ENCODE measurements at places on chromosomes 6 and 20. TPM values are rescaled to one million over a fixed set of nuclear protein-coding genes. Genes with fewer than 3 reads are reported as not detected.

DNA sequence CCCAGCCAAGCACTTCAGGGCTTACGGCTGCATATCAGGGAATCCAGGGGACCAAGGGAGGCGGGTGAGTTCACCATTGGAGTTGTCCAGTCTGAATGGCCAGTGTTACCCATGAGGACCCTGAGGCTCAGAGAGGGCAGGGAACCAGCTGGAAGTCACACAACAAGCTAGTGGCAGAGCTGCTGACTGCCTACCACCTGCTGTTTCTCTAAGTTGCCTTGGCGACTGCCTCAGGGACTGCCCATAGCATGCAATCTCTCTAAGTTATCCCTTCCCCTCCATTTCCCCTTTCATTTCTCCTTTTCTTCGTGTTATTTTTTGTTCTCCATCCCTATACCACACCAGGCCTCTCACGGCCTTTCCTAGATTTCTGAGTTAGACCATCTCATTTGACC lies 71.8 kb upstream of the SIRPA start:
- no peak for DNase-seq

- DNase-seq: no peak
These were observed 9.2 kb upstream of the SIRPD start for GRCh38 chr20:1566701-1567100.

GRCh38 chr6:24910331-24910960 lies 25.3 kb downstream of the RIPOR2 start:
- DNase-seq: no peak

DNA sequence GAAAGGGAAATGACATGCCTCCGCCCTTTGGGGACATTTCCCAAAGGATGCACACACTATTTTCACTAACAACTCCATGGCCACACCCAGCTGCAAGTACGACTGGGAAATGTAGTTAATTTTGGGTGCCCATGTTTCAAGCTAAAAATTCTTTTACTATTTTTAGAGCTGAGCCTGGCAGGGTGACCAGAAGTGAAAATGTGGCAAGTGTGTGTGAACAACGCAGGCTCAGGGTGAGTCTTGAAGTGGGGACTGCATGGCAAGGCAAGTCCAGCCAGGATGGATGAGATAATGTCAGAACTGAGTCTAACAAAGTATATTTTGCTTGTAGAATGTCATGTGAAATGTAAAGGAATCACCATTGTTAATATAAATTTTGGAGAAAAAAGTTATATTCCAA lies 17.0 kb upstream of the CD109 start:
- DNase-seq: no peak

GRCh38 chr20:21018576-21018975 lies 87.6 kb downstream of the LINC00237 start:
- no peak for DNase-seq

DNA sequence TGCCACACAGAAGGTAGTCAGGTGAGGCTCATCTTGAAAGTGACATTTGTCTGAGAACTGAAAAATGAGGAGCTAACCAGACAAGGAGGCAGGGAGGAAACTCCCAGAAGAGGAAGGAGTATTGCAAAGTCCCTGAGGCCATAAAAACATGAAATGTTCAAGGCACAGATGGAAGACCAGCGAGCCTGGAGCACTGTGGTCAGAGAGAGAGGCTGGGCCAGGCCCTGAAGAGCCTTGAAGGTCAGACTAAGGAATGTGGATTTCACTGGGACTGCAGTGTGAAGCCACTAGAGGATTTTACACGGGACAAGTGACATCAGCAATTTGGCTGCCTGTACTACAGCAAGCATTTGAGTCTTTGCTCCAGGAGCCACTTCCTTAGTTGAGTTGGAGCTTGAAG lies 21.1 kb upstream of the TMEM181 start:
- DNase-seq: no peak

GRCh38 chr6:155883334-155883731 lies 427.7 kb upstream of the NOX3 start:
- DNase-seq: no peak

Gene MCCD1
- 11.9 TPM for polyA plus RNA-seq

Gene KIF25
- polyA plus RNA-seq: 0.76 TPM

- no peak for DNase-seq
These were observed 42.0 kb upstream of the OGFRL1 start for GRCh38 chr6:71246596-71246995.

GRCh38 chr20:24693466-24694156 lies 224.2 kb downstream of the SYNDIG1 start:
- no peak for DNase-seq

Gene FRK
- 5.8 TPM for polyA plus RNA-seq

GRCh38 chr6:4212588-4212987 lies 77.2 kb upstream of the ECI2 start:
- DNase-seq: no peak

GRCh38 chr6:56819604-56820003 lies 135.3 kb upstream of the BEND6 start:
- no peak for DNase-seq

DNA sequence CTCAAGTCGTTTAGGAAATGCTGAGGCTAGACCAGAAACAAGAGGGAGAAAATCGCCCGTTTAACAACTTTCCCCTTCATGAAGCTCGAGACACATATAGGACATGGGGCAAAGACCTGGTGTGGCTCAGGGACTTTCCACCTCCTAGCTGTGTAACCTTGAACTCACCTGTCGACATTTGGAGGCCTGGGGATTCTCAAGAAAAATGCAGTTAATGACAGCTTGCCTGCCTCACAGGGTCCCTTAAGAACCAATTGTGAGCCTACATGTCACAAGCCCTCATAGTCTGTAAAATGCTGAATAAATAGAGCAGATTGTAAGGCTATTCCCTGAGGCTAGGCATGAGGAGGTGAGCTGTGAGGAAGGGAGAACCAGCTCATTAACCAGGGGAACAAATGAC lies 35.1 kb downstream of the MGME1 start:
- DNase-seq: no peak

Gene BMP7
- polyA plus RNA-seq: 62.4 TPM

GRCh38 chr6:115668211-115668610 lies 392.5 kb downstream of the FRK start:
- no peak for DNase-seq

GRCh38 chr6:6694825-6695624 lies 106.5 kb downstream of the LY86 start:
- no peak for DNase-seq

DNA sequence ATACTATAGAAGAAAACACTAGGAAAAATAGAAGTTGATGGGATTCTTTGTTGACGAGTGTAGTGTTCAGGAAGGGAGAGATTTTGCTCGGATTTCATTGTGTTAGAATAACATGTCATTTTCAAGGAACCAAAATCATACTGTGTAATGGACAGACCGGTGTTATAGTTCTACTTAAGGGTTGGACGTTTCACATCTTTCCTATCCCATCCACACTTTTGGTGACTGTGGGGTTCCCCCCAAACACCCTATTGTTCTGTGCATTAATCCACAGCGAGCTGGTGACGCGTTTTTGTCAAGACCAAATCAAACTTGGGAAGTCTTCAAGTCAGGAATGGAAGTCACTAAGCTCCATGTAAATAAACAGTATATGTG lies 43.3 kb downstream of the TRIM27 start:
- DNase-seq: no peak

Gene FBXL4
- 30.2 TPM for polyA plus RNA-seq

DNA sequence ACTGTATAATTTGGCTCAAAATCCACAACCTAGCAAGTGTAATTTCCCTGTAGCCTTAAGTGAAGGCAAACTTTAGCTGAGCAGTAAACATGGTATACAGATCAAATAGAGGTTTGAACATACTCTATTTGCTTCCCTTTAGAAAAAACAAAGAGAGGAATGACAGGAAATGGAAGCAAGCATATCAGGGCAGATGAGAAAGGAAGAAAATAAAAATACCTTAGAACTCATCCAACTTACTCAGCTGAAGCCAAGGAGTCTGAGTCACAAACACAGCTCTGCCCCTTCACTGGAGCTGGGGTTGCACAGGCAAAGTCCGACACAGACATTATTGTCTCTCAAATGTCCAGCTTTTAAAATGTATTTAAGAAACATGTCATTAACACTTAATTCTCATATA lies 379.9 kb upstream of the IRAK1BP1 start:
- no peak for DNase-seq

Gene ZNF391
- polyA plus RNA-seq: 13.5 TPM

GRCh38 chr6:18034798-18035202 lies 47.4 kb upstream of the KIF13A start:
- no peak for DNase-seq

Gene TRAM2
- polyA plus RNA-seq: 50.8 TPM

- no peak for DNase-seq
These were observed 66.9 kb downstream of the PHACTR2 start for GRCh38 chr6:143744551-143745165.

GRCh38 chr6:72636786-72637185 lies 14.9 kb downstream of the KCNQ5 start:
- no peak for DNase-seq

- no peak for DNase-seq
These were observed 512.2 kb upstream of the SYNCRIP start for GRCh38 chr6:86154852-86155251.

Gene TMEM74B
- polyA plus RNA-seq: 5.2 TPM

Gene OXT
- 0.60 TPM for polyA plus RNA-seq

- no peak for DNase-seq
These were observed 35.4 kb downstream of the FAM229B start for GRCh38 chr6:112122756-112123155.

- DNase-seq: no peak
These were observed 63.7 kb upstream of the POPDC3 start for GRCh38 chr6:105243487-105243886.

GRCh38 chr20:63497946-63498935 lies 642 bp downstream of the EEF1A2 start:
- DNase-seq: no peak

DNA sequence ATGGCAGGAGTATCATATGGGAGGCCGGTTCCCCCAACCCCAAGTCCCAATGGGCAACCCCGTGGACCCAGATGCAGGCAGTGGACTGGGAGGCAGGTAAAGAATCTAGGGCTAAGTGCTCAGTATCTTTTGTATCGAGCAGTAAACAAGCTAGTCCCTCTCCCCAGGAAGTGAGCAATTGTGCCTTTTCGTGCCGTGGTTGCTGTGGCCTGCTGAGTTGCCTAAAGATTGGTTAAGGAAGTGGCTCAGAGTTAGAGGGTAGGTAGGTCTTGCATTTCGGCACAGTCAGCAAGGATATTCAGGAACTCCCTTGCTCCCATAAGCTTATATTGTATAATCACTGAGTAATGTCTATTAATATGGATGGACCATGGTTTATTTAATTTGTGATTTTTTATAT lies 1.3 kb upstream of the DNAH8 start:
- no peak for DNase-seq

Gene OR2H2
- polyA plus RNA-seq: 0.20 TPM

- no peak for DNase-seq
These were observed 79.4 kb upstream of the FRMD1 start for GRCh38 chr6:168158213-168158979.

GRCh38 chr20:52798124-52798523 lies 174.0 kb upstream of the TSHZ2 start:
- no peak for DNase-seq

Gene HAO1
- not detected for polyA plus RNA-seq

Gene POPDC3
- 0.27 TPM for polyA plus RNA-seq

GRCh38 chr6:149435919-149436586 lies 36.0 kb downstream of the SUMO4 start:
- no peak for DNase-seq

- no peak for DNase-seq
These were observed 33.2 kb upstream of the PAQR8 start for GRCh38 chr6:52328729-52329128.

GRCh38 chr6:63963769-63964315 lies 328.2 kb downstream of the PHF3 start:
- DNase-seq: no peak

Gene FAM217A
- 3.9 TPM for polyA plus RNA-seq

DNA sequence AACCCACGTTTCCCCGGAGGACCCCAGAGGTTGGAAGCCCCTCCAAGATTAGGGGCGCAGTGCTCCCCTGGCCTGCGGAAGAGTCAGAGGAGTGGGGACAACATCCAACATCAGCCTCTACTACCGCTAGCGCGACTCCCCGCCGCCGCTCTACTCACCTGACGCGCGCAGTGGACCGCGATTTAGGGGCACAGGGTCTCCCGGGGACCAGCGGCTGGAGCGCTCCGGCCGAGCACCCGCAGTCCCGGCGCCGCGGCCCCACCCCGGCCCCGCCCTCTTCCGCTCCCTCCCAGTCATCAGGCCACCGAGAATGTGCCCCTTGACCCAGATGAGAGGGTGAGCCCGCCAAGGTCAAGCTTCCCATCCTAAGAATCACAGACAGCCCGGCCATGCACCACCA lies at the start of gene ZFP57:
Gene ZFP57, minus strand, starts transcription at position 249 of the 400 bp plus-strand sequence. CDS start 4,149 bp downstream, outside the sequence.
- DNase-seq: no peak

DNA sequence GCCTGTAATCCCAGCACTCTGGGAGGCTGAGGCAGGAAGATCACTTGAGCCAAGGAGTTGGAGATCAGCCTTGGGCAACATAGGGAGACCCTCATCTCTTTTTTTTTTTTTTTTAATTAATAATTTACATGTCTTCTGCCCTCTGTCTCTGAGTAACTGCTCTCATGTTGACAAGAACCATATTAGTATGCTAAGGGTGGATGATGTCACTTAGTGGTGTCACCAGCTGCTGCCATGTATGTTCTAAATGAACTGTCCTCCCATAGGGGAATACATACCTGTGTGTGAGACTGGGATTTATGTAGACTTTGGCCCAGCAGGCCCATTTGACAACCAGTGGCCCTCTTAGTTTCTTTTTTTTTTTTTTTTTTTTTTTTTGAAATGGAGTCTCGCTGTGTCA lies 65.6 kb downstream of the SCAND1 start:
- DNase-seq: no peak

Gene GRM1
- 0.18 TPM for polyA plus RNA-seq

DNA sequence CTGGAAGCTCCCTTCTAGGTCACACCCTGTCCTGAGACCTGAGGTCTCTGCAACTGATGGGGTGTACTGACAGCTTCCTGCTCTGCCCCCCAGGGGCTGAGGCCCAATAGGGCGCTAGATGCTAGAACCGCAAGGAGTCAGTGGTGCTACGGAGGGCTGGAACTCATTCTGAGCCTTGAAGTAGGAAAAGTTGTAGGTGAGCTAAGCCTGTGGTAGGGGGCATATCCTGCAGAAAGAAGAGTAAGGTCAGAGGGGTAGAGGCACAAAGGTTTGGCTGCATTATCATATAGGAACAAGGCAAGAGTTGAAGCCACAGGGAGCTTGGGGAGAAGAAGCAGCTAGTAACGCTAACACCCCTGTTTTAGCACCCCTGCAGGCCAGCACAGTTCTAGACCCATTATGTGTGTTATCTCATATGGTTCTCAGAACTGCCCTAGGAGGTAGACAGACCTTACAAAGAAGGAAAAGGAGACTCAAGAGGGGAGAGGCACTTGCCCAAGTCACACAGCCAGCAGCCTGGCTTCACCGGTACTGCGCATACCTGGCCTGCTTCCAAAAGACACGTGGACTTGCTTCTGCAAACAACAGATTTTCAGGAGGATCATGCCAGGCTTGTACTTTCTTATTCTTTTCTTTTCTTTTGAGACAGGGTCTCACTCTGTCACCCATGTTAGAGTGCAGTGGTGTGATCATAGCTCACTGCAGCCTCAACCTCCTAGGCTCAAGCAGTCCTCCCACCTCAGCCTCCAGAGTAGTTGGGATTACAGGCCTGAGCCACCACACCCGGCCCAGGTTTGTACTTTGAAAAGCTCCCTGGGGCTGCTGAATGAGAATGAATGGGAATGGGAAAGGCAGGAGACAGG lies 156.1 kb downstream of the MRPL14 start:
- no peak for DNase-seq

All from left kidney (tissue), 8 donors.